Germinal center (tissue), 1 donor: ENCODE measurements at places on chromosomes 11 and 22.

DNA sequence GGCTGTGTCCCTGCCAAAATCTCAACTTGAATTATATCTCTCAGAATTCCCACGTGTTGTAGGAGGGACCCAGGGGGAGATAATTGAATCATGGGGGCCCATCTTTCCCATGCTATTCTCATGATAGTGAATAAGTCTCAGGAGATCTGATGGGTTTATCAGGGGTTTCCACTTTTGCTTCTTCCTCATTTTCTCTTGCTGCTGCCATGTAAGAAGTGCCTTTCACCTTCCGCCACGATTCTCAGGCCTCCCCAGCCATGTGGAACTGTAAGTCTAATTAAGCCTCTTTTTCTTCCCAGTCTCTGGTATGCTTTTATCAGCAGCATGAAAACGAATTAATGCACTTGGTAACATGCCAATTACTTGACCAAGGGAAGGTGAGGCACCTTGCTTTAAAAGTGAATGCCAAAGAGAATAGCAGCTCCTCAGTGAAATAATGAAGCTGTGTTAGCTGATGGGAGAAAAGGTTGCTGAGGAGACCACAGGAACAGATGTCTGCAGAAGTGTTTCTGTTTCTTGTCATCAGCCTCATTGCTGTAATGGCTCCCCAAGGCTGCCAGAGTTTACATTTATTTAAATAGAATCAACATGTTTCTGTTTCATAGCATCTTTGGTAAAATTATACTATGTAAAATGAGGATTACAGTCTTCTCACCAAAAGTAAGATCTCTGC is 89.0 kb upstream of the CD44 start:
- DNase-seq = no peak

DNA sequence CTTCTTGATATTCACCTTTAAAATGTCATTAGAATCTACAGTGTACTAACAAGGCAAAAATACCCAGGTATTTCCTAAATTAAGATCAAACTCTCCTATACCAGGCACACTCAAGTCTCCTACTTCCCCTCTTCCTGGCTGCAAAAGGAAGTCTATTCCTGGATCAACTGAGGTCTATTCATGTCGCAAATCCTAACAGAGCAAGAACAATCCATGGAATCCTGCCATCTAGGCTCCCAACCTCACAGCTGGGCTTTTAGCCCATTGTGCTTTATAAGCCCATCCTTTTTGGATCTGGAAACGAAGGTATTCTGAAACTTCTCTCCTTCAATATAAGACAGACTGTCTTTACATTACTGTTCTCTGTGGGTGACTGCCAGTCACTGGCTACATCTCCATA is 161.8 kb downstream of the SOX6 start:
- DNase-seq = no peak

DNA sequence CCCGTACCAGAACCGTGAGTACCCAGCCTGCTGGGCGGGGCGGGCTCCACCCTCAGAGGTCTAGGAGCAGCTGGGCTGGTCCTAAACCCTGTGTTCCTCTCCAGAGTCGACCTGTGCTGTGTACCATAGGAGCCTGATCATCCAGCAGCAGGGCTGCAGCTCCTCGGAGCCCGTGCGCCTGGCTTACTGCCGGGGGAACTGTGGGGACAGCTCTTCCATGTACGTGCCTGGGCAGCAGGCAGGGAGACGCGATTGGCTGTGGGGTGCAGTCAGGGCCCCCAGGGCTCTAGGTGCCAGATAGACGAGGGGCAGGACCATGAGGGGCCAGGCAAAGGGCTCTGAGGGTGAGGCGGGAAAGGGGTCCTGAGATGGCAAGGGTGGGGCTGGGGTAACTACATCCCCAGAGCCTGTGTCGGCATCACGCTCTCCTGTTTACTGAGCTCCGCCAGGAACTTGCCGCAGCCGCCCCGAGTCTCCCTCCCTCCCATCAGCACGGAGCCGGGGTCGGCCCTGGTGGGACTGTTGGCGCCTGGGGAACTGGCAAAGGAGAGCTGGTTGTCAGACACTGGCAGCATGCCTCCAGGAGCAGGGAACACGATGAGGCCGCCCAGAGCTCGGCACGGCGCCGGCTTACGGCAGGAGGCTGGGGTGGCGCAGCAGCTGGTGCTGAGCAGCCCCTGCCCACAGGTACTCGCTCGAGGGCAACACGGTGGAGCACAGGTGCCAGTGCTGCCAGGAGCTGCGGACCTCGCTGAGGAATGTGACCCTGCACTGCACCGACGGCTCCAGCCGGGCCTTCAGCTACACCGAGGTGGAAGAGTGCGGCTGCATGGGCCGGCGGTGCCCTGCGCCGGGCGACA is 22.9 kb upstream of the MUC5B start:
- no peak for DNase-seq

- DNase-seq = no peak
Measured at GRCh38 chr11:115961159-115962003, 457.2 kb upstream of the CADM1 start.

- DNase-seq = no peak
Measured at GRCh38 chr22:48186146-48186790, 1423.8 kb downstream of the TBC1D22A start.

DNA sequence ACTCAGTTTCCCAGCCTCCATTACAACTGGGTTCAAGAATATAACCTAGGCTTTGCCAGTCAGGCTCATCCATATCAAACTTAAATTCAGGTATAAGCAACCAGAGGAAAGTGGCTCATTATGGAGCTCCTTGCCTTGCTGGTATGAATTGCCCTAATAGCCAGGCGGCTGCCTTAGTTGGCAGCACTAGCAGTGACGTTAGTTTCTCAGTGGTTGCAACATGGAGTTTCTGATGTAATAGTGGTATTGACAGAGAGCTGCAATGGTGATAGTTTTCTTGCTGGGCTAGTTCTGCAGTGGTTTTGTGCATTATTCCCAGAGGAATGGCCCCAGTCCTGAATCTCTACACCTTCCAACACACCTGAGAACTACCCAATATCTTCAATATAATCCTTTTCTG is 3.8 kb upstream of the TMEM123 start:
- no peak for DNase-seq

DNA sequence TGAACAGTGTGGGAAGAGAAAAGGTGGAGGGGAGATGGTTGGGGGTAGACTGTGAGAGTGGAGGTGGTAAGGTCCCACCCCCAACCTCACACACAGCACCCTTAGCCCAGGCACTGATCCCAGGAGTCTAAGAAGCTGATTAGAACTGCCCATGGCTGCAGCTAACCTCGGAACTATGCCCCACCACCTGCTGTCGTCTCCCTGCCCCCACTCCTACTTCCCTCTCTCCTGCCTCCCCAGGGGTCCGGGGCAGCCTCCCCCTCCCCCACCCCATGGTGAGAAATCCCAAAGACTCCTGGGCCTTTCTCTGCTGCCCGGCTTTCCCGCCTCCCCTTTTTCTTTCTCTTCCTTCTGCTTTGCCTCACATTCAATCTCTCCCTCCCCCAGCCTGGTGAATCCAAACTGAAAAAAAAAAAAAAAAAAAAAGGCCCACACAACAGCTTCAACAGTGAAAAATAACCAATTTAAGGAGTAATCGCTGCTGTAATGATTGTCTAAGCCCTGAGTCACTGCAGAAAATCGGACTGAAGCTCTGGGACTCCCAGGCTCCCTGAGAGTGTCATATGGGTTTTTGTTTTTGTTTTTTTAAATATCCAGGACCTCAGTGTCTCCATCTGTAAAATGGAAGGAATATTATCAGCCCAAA is 9.6 kb upstream of the TP53I11 start:
- DNase-seq = no peak

DNA sequence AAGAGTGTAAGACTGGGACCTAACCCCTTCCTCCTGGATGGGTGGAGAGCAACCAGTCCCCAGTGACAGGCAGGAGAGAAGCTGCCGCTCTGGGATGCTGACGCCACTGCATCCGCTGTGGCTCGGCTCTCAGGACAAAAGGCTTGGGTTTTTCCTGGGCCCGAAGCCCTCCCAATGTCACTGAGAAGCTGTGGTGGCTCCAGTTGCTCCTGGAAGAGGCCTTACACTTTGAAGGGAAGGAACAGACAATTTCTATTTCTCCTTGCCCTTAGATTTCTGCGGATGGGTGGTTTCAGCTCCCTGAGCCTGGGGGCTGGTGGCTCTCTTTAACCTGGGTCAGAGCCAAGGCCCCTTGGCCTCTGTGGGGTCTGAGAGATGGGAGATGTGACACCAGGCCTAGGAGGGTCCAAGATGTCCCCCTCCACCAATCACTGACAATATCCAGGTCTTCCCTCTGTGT is 21.4 kb downstream of the TPBGL start:
- DNase-seq = no peak

DNA sequence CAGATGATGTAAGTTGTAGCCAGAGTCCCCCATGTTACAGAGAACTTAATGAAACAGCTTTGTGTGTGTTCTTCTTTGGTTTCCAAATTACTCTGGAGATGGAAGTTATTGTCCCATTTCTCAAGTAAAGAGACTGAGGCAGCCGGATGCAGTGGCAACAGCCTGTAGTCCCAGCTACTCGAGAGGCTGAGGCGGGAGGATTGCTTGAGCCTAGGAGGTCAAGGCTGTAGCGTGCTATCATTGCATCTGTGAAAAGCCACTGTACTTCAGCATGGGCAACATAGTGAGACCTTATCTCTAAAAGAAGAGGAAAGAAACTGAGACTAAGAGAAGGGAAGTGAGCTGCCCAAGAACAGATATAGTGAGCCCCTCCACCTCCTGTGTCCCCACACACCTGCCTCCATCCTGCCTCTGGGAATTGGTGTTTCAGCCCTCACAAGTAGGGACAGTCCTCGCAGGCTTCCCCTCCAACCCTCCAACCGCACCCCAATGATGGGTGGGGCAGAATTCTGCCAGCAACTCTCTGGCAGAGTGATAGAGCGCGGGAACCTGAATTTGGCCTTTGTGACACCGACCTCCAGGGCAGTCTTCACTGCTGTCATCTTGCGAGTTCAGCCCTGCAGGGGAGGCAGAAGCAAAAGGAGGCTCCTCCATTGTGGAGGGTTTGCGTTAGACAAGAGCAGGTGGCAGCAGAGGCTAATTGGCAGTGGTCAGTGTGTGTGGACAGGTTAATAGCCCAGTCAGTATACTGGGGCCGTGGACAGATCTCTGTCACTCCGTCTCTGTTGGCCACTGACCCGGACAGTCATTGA is 1.6 kb downstream of the PDXP start:
- no peak for DNase-seq

DNA sequence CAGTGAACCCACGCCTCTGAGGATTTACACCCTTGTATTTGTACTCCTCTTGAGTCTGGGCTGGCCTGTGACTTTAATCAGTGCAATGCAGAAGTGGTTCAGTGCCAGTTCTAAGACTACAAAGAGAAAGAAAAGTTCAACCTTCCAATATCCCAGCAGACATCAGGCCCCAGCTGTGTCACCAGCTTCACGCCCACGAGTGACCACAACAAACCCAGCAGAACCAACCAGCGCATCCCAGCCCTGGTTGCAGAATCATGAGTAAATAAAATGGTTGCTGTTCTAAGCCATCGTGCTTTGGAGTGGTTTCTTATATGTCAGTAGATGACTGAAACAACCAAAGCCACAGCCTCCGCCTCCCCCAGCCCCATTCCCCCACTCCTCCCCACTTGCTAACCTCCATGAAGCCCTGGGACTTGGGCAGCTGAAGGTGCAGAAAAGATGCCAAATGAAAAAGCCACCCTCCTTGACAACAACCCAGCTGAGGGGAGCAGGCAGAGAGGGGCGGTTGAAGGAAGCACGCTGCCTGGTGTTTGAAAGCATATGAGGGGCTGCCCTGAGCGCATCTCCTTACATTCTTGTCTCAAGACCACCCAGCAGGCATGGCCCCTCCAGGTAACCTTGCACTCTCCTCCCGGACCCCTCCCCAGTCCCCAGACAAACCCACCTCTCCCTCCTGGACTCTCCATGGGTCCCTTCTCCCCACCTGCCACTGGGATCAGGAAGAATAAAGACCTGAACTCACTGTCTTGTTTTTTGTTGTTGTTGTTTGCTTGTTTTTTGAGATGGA is 20.9 kb downstream of the TSKU start:
- DNase-seq = no peak

- DNase-seq = no peak
Measured at GRCh38 chr11:62001450-62002191, 34.2 kb upstream of the FTH1 start.

DNA sequence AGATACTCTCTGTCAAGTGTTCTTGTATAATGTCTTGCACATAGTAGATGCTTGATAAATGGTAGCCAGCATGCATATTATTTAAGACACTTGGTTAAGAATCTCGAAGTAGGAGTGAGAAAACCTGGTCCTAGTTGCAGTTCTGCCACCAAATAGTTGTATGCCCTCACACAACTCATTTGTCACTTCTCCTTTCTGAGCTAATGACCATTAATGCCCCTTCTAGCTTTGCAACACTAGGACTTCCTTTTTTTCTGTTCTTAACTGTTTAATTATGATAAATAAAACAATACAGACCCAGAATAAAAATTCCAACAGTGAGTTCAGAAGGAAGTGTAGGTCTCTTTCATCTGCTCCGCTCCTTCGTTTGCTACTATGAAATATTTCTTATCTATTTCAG is 453.6 kb downstream of the TMEM135 start:
- DNase-seq = no peak

DNA sequence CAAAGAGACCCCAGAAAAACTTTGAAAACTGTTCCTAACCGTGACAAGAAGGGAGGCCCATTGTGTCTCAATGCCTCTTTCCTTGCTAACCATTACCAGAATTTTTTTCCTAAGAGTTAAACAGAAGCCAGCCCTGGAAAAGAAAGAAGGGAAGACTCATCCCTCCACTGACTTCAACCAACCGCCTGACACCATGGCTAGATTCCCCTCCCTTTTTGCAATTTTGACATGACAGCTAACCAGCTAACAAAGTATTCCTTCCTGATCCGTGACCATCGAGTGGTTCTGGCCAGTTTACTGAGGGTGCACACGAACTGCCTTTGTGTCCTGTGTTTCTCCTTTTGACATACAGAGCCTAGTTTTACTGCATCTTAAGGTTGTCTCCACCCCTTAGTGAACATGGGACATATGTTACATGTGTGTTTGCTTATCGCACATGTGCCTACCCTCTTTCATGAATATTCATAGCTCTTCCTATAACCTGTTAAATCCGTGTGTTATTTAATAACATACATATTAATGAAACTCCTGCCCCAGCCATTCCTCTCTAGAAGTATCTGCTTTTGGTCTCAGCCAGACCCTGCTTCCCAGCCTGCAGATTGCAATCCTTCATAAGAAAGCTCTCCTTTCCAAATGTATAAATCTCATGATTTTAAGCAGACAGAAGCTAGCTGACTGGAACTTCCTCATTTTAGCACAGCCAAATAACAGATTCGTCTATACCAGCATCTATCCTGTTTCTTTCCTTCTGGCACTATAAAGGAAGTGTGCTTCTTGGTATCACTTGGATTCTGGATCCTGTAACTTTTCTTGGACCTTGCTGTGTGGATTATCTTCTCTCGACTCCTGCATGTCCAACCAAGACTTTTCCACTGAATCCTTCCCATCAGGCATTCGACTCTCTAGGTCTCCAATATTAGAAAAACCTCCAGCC is 37.8 kb downstream of the RASSF10 start:
- no peak for DNase-seq

GRCh38 chr11:17597770-17598169 is 50.7 kb downstream of the OTOG start:
- no peak for DNase-seq
